BJ (cell line): ENCODE measurements at places on chromosomes 6 and 20.

GRCh38 chr6:132659082-132659481 lies at the start of gene TAAR1:
TAAR1 (minus strand) TSS chr6:132659182; CDS start chr6:132646003, 13,179 bp downstream.
- DNase-seq = no peak

GRCh38 chr6:157264701-157265100 lies 58.6 kb downstream of the TMEM242 start:
- no peak for DNase-seq

GRCh38 chr6:41937472-41937860 lies 4.1 kb downstream of the CCND3 start:
- no peak for DNase-seq

GRCh38 chr6:103284835-103285234 lies 1574.9 kb downstream of the HACE1 start:
- DNase-seq = no peak

DNA sequence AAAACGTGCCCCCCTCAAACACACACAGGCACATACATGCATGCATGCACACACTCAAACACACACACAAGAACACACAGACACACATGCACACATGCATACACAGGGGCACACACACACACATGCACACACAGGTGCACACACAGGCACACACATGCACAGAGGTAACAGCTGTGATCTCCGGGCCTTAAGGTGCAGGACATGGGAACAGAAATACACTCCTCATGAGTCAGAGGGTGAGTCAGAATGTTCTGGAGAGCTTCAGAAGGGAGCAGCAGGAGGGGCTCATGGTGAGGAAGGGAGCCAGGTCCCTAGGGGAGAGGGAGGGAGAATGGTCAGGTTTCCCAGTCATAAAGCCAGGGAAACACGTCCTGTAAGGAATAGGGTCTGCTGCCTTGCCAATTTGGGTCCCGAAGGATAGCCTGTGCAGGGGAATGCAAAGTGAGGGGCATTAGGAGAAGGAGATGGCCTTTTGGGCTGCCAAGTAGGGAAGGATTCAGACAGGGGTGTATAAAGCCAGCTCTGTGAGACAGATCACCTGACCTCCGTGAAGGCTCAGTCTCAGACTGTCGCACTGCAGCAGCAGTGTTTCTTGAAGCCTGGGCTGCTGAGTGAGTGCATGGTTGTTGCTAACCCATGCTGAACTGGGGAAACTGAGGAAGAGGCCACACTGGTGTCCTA lies 123.9 kb downstream of the MAFB start:
- no peak for DNase-seq

GRCh38 chr20:33646191-33646590 lies 15.9 kb upstream of the C20orf144 start:
- no peak for DNase-seq

- no peak for DNase-seq
These were observed 22.2 kb downstream of the CEP57L1 start for GRCh38 chr6:109117346-109118035.

DNA sequence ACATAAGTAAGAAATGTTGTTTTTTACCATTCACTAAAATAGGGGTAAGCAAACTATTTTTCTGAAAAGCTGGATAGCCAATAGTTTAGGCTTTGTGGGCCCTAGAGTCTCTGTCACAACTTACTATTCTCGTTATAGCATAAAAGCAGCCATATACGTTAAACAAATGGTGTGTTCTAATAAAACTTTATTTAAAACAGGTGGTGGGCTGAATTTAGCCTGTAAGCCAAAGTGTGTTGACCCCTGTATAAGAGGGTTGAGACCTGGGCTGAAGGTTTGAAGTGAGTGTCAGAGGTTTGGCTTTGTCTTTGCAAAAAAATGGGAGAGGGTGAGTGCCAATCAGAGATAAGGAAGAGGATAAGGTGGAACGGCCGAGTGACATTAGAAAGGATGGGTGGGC lies 197.2 kb downstream of the RNF144B start:
- no peak for DNase-seq

- no peak for DNase-seq
These were observed 15.7 kb upstream of the SRSF3 start for GRCh38 chr6:36578431-36578830.

DNA sequence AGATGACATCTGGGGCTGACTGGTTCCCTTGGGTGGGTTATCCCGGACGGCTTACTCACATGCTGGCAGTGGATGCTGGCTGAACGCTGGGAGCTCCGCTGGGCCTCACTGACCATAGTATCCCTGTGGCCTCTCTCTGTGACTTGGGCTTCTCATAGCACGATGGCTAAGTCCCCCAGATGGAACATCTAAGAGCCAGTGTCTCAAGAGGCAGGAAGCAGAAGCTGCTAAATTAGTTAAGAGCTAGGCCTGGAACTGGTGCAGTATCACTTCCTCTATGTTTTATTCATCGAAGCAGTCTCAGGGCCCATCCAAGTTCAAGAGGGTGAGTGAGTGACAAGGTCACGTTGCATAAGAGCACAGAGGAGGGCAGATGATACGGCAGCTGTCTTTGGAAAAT lies 116.5 kb upstream of the LAMP5 start:
- no peak for DNase-seq

GRCh38 chr20:42309050-42309449 lies 690.9 kb upstream of the CHD6 start:
- no peak for DNase-seq

DNA sequence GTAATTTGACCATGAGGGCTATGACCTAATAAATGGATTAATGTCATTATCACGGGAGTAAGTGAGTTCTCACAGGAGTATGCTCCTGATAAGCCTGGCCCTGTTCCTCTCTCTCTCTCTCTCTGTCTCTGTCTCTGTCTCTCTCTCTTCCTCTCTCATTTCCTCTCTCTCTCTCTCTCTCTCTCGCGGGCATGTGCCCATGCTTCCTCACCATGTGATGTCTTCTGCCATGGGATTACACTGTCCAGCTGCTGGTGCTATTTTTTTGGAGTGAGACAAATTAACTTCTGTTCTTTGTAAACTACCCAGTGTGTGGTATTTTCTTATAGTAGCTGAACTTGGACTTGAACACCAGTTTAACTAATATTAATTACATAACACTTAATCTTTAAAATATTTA lies 374.3 kb upstream of the GJE1 start:
- DNase-seq = no peak

DNA sequence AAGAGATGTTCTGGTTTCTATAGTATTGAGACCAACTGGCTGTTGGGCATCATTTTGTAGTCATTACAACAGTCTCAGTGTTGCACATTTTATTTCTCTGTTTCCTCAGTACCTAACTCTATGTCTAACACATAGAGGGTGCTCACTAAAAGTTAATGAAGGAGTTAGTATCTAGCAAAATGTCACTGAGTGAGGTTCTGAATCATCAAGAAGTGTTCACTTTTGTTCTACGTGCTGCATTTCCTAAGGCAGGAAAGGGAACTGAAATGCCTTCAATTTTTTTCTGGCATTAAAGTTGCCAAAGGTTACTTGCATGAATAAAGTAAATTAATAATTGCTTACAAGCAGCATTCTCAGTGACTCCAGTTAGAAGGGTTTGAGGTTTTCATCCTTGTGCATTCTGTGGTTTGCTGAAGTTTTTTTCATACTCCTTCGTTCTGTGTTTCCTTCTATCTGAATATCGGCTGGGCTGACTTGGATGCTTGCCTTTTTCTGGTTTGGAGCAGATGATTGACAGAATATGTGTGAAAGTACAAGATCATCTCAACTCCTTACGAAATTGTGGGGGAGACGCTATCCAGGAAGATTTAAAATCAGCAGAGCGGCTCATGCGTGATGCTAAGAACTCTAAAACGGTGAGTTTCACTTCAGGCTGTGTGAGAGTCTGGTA lies 114.5 kb upstream of the SCGN start:
- no peak for DNase-seq

GRCh38 chr6:91678679-91679446 lies 1092.0 kb upstream of the MAP3K7 start:
- no peak for DNase-seq

DNA sequence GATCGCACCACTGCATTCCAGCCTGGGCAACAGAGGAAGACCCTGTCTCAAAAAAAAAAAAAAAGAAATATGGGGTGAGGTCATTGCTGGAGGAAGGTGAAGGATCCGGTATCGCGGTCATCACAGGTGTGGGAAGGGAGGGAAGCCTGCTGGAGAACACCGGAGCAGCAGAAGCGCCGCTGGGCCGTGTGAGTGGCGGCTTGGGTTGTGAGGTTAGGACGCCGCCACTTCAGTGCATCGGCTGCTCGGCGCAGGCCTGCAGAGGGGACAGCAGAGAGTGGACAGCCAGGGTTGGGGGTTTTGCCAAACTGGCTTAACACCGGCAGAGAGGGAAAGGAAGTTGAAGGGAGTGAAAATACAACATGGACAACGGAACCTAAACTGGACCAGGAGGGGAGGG lies 5.4 kb downstream of the TLDC2 start:
- DNase-seq = no peak

- DNase-seq = no peak
These were observed 36.9 kb downstream of the CCN2 start for GRCh38 chr6:131914234-131914633.

DNA sequence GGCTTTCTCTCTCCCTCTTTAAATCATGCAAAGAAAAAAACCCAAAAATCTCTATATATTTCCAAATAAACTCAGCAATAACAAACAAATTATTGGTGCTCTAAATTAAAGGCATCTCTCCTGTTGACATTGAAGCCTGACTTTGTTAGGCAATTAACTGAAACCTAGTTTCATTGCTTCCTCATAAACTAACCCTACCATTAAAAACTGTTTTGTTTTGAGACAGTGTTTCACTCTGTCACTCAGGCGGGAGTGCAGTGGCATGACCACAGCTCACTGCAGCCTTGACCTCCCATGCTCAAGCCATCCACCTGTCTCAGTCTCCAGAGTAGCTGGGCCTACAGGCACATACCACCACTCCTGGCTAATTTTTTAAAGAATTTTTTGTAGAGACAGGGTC lies 34.9 kb downstream of the PIGU start:
- DNase-seq = no peak
